Naive B cell (primary cell): ENCODE measurements at places on chromosomes 1 and 21. TPM values are rescaled to one million over a fixed set of nuclear protein-coding genes. Genes with fewer than 3 reads are reported as not detected.

The C1QC gene
- not detected for polyA plus RNA-seq

The EFNA4 gene
- 3.3 TPM for polyA plus RNA-seq

The LYPD8 gene
- not detected for polyA plus RNA-seq

The LIN28A gene
- polyA plus RNA-seq: not detected

The RSPH1 gene
- not detected for polyA plus RNA-seq

The TEDDM1 gene
- polyA plus RNA-seq: 0.34 TPM

The AMY1B gene
- polyA plus RNA-seq: not detected

The TNFSF4 gene
- polyA plus RNA-seq: 1.8 TPM

The FTCD gene
- polyA plus RNA-seq: not detected

The SERTAD4 gene
- polyA plus RNA-seq: not detected

The C1orf185 gene
- polyA plus RNA-seq: not detected

The ITLN2 gene
- not detected for polyA plus RNA-seq
